ENCODE measurements at places on chromosomes 6 and 20. TPM values are rescaled to one million over a fixed set of nuclear protein-coding genes. Genes with fewer than 3 reads are reported as not detected.

DNA sequence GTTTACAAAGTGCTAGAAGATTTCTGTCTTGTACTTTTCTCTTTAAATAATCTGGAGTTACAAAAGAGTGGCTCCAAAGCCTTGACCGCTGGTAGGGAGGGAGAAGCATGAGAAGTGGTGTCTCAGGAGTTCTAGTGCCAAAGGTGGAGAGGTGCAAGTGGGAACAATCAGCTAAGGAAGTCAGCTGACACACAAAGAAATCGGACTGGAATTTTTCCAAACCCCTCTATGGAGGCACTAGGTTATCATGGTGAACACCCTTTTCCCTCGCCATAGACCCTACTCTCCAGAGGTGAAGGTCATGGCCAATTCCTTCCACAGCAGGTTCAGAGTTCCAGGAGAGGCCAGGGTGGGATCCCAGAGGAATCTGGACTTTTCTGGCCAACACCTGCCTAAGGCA is 14.8 kb downstream of the PLAGL2 start:
- DNase-seq, result no peak

- no peak for DNase-seq
Measured at GRCh38 chr6:72321788-72322187, 300.1 kb upstream of the KCNQ5 start.

DNA sequence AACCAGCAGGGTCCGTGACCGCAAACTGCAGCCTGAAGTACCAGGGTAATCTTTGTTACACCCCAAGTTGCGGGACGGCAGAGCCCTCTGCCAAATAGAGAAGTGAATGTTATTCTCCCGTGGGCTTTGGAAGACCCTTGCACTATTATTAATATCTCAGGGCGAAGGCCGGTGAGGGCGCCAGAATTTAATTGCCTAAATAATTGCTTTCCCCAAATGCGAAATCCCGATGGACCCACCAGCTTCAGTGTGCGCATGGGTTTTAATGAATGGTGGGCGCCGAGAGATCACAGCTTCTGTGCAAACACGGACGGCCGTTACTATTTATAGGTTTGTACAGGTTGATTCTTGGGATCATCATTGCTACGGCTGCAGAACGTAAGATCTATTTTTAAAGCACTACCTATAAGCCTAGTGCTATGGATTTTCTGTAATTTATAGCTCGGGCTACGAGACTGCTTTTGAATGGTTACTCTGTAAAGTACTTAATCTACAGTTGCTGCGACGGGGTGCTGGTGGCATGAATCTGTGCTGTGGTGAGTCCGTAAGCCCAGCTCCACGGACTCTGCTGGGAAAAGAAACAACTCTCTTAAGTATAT is 15.2 kb upstream of the PHACTR3 start:
- DNase-seq, result no peak

GRCh38 chr6:36929607-36930006 is 24.9 kb upstream of the PI16 start:
- no peak for DNase-seq

GRCh38 chr20:63382551-63383300 is 21.6 kb upstream of the CHRNA4 start:
- DNase-seq, result no peak

DNA sequence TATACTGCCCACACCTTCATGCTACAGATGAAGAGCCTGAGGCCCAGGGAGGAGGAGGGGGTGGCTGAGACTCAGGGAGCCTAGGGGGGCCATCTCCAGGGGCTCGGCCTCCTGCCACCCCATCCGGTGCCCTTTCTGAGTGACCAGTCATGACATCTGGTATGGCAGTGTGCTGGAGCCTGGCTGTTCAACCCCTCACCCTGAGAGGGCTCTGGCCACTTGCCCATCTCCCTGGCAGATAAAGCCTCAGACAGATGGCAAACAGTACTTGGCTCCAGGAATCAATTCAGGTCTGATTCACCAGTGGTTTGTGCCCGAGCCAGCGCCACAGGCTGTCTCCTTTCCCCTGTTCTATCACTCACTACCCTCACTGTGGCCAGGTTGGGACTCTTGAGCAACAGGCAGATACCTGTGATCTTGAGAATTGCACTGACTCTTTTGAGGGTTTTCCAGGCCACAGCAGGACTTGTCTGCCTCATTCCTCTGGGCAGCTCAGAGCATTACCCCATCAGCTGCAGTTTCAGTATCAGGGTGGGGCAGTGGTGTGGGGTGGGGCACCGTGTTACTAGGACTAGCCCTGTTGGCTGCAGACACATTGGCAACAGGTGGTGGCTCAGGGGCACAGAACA is 22.8 kb downstream of the SRSF3 start:
- no peak for DNase-seq

GRCh38 chr6:112043032-112044007 is 10.6 kb upstream of the CCN6 start:
- DNase-seq, result peak; percentile 80

- no peak for DNase-seq
Measured at GRCh38 chr6:74626288-74626687, 579.6 kb downstream of the COL12A1 start.

DNA sequence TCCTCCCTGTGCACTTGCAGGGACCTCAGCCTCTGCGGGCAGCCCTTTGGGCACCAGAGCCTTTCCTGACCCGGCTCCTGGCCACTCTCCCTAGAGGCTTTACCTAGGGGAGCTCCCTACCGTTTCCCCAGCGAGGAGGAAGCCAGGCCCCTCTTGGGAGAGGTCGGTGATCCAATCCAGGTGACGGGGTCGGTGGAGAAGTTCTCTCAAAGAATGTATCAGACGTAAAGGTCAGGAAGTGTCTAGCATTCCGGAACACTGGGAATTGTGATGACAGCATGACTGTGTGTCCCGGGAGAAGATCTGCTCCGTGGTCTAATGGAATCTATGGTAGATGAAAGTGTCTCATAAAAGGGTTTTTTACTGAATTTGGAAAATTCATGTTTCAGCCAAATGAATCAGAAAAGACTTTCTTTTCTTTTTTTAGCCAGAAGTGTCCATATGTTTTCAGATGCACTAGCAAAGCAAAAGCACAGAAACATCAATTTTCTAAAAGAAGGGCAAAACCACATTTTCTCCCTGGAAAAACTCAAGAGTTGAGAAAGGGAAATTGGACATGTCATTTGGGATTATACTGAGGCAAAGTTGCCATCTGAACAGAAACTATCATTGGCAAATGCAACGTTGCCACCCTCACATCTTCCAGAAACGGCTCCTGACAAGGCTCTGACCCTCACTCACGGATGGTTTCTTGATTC is 289.4 kb downstream of the THBS2 start:
- no peak for DNase-seq

Gene KATNA1
- polyA plus RNA-seq, result 31.5 TPM

Gene LAMA5
- 79.9 TPM for polyA plus RNA-seq

Gene ULBP3
- polyA plus RNA-seq, result 12.2 TPM

Gene ZSCAN31
- 10.7 TPM for polyA plus RNA-seq

Gene GPR63
- polyA plus RNA-seq, result 3.3 TPM

All from right renal cortex interstitium (tissue), 3 donors.